ENCODE measurements at places on chromosomes 7 and 10.

DNA sequence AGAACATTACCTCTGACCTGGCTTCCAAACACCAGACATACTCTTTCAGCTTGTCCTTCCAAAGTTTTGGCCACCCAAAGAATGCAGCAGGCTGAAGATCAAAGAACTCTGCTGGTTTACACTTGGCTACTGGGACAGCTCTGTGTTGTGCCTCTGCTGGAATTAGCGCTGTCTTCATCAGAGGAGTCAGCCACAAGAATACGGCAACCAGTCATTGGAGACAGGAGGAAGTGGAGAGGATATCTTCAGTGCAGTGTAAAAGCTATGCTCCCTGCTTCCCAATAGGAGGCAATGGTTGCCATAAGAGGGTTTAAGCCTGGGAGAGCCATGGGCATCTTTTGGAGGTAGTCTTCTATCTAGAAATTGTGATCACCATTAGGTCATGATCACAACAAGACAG, 126.7 kb upstream of the WNT16 start:
- no peak for DNase-seq

GRCh38 chr10:28754930-28755718, 77.8 kb downstream of the BAMBI start:
- DNase-seq: no peak

GRCh38 chr10:19245889-19246752, 197.5 kb downstream of the MALRD1 start:
- no peak for DNase-seq

DNA sequence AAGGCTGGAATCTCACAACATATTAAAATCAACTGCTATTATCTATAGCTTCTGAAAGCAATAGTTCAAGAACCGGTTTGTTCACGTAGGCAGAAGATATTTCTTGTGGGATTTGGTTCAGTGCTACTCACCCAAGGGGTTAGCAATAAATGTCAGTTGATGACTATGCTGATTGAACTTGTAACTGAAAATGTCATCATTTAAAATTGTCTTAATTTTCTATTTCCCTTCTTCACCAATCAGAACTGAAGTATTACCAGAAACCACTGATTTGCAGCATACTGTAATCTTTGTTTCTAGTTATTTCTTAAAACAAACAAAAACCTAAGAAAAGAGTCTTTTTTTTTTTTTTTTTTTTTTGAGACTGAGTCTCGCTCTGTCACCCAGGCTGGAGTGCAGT, 46.1 kb downstream of the CPEB3 start:
- no peak for DNase-seq

- no peak for DNase-seq
These were observed 293.5 kb downstream of the GPAM start for GRCh38 chr10:111890046-111890445.

DNA sequence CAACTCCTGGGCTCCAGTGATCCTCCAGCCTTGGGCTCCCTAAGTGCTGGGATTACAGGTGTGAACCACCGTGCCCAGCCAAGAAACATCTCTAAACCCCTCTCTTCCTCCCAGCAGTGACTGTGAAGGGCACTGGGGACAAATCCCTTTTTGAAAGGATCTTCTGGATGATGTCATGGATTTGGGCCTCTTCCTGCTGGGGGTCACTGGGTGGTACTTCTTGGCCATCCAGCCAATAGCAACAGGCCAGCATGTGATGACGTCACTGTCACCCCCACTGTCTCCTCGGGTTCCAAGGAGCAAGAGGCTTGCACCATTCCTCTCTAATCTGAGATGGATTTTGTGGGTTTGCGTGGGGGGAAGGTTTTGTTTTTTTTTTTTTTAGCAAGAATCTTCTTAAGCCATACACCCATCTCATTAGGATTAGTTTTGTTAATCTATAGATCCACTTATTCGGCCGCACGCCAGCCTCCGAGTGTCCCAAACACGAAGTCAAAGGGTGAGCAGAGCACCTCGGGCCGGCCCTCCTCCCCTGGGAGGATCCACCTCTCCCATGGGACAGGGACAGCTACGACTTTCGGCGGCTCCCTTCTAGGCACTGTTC, 29.4 kb upstream of the TNRC18 start:
- DNase-seq: no peak

GRCh38 chr7:1668396-1669063, 1.5 kb upstream of the ELFN1 start:
- no peak for DNase-seq

- no peak for DNase-seq
These were observed 3.5 kb downstream of the PDLIM1 start for GRCh38 chr10:95287281-95287680.

- DNase-seq: peak; percentile 48
These were observed 11.0 kb upstream of the TRIM8 start for GRCh38 chr10:102633287-102633686.

DNA sequence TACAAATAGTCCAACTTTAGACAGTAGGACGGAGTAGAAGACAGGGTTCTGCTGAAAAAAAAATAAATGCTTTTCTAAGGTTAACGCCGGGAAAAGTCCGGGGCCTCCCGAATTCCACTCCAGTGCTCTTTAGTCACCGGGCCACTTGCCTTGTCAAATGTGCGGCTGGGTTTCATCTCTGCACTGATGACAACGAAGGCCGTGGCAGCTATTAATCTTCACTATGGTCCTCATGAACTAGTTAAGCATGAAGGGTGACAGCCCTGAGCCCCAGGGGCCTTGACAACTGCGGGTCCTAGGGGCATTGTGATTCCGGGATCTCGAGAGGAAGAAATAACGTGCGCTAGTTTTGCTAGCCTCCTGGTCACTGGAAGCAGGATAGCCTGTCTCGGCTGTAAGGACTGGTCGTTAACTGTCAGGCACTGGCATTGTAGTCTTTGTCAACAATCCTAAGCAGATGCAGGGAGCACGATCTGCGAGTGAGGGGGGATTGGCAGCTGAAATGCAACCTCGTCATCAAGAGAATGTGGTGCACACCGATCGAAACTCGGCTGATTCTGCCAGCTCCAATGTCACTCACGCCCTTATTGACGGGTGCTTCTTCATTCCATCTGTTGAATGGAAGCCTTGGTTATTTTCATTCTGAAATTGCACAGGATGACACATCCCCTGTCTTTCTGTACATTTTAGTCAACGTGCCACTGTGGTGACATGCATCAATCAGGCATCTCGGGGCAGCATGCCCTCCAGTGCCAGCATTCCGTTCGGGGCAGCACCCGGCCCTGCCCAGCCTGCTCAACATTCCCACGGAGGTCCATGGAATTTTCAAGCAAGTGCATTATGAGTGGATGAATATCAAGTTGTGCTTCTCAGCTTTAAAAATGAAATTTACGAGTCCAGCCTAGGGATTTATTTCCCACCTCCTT, 51.6 kb upstream of the MGMT start:
- no peak for DNase-seq

Measured in CD4-positive, alpha-beta T cell treated with Interleukin-2 at 100 ng/mL for 4 hours (primary cell).